ENCODE measurements at places on chromosomes 5 and 9. TPM values are rescaled to one million over a fixed set of nuclear protein-coding genes. Genes with fewer than 3 reads are reported as not detected.

The CEP120 gene
- 19.2 TPM for total RNA-seq

The SPAAR gene
- total RNA-seq = 1.8 TPM

The RASEF gene
- total RNA-seq = 6.1 TPM

The SNX24 gene
- total RNA-seq = 21.2 TPM

The SPATA31A3 gene
- total RNA-seq = not detected

The IL6ST gene
- 139 TPM for total RNA-seq

The MEIKIN gene
- not detected for total RNA-seq

The DNAH5 gene
- total RNA-seq = 3.2 TPM

The GRAMD2B gene
- 22.5 TPM for total RNA-seq
